ENCODE measurements at places on chromosomes 3 and 15.

- DNase-seq = no peak
Observed at GRCh38 chr3:45751537-45752242, 44.6 kb downstream of the SLC6A20 start.

- no peak for DNase-seq
Observed at GRCh38 chr3:50662408-50662807, 12.3 kb upstream of the DOCK3 start.

GRCh38 chr3:142098964-142099363, 50.4 kb downstream of the TFDP2 start:
- DNase-seq = no peak

DNA sequence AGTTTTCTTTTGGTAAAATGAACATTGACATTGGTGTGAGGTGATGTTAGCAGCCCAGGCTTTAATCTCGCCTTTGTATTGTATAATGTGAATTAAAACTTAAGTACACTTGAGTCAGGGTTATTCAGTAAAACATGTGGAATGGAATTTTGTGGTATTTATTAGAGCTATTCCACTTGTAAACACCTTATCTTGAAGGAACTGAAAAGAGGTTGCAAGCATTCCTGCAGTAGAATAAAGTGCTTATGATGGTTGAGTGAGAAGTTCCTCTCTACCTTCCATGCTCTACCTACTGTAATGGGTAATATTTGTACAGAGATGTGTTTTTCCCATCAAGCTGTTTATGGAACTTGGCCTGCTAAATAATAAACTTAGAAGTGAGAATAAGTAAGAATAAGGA, 36.1 kb downstream of the HMG20A start:
- no peak for DNase-seq

DNA sequence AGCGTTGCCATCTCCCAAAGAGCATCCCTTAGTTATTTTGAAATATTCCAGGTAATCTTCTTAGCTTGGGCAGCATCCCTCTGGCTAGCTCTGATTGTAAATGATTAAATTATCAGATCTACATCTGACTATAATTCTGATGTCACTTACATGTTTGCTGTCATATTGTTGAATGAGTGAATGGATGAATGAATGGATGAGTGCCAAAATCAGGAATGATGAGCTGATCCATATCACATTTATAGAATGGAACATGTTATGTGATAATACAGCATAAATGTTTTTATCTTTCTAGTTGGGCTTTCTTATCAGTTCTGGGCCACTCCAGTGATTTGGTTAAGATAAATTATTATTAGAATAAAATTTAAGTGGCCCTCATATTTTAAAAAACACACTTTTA, 14.0 kb downstream of the FAN1 start:
- DNase-seq = no peak

DNA sequence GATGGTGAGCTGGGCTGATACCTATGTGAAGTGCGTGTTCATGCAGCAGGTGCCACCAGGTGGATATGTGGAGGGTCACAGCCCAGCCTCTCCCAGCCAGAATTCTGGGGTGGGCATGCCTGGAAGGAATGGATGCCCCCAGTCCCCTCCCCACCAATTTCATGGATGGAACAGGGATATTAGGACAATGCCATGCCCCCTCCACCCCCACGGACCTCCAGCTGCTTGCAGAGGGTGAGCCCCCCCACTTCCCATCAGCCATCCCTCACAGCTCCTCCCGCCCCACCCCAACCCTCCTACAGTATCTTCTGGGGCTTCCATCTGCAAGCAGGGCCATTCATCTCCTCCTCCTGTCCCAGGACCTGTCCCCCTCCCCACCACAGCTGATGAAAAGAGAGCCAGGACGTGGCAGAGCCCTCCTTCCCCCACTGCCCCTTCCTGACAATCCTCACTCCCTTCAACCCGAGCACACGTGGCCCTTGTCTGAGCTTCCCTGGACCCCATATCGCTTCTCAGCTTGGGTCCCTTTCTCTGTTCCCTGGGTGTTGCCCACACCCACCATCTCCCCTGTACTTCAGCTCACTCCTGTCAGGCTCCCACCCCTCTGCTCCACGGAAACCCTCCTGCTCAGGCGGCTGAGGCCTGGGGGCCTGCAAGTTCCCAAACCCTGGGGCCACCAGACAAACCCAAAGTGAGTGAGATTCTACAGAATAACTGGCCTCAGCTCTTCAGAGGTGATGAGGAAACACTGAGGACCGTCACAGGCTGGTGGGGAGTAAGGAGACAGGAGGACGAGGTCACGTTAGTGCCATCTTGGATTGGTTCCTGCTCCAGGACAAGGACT, 2.8 kb upstream of the SEMA3G start:
- no peak for DNase-seq

DNA sequence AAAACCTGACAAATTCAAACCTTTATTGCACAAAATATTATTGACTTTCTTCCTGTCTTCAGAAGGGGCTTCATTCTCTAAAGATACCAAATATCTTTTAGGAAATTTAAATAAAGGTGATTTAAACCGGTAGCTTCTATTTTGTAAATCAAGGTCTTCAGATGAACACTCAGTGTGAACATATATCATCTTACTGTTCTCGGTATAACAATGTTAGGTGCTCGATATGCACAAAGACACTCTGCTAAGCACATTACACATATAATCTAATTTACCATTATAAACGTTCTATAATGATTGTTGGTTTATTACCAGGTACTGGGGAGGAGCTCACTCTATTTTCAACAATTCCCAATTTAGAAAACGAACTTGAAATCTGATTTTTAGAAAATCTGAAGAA, 225.4 kb upstream of the AZI2 start:
- no peak for DNase-seq

GRCh38 chr3:114809668-114810413, 337.2 kb downstream of the ZBTB20 start:
- no peak for DNase-seq
